ENCODE measurements at places on chromosomes 11 and 22.

- no peak for DNase-seq
Observed at GRCh38 chr11:117997823-117998579, 11.8 kb downstream of the IL10RA start.

GRCh38 chr11:116342148-116342547, 430.6 kb downstream of the BUD13 start:
- no peak for DNase-seq

DNA sequence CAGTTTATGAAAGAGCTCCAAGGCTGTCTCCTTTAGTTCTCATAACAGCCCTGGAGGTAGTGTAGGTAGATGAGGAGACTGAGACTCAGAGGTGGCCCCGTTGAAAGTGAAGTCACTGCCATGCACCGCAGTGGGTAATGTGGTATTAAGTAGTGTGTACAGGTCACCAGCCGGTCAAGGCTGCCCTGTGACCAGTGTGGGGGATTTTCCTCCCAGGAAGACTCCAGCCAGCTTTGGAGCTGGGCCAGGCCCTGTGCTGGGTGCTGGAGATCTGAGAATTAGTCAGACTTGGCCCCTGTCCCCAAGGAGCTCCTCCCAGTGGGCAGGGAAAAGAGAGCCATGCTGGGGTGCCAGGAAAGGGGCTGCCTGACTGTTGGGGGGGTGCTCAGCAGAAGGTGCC, 5.3 kb downstream of the OMP start:
- no peak for DNase-seq

DNA sequence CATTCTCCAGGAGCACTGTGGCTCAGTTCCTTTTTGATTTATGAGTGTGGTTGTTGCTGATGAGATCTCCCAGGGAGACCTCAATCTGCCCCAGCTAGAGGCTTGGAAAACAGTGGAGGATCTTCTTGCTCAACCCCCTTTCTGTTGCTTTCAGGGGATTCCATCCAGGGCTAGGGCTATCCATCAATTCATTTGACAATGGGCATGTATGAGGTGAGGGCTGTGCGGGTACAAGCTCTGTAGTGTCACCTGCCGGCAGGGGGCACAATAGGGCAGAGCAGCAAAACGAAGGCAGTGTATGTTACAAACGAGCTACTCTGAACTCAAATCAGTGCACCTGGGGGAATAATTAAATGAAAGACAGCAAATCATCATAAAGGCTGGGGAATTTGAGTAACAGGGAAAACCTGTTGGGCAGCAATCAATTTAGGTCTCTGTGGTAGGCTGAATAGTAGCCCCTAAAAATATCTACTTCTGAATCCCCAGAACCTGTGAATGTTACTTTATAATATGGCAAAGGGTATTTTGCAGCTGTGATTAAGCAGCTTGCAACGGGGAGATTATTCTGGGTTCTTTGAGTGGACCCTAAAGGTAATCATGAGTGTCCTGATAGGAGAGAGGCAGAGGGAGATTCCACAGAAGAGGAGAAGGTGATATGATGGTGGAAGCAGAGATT, 170.3 kb upstream of the ZBED5 start:
- DNase-seq, result peak; percentile 63

- no peak for DNase-seq
Observed at GRCh38 chr11:97557399-97557798, 1167.6 kb downstream of the JRKL start.

DNA sequence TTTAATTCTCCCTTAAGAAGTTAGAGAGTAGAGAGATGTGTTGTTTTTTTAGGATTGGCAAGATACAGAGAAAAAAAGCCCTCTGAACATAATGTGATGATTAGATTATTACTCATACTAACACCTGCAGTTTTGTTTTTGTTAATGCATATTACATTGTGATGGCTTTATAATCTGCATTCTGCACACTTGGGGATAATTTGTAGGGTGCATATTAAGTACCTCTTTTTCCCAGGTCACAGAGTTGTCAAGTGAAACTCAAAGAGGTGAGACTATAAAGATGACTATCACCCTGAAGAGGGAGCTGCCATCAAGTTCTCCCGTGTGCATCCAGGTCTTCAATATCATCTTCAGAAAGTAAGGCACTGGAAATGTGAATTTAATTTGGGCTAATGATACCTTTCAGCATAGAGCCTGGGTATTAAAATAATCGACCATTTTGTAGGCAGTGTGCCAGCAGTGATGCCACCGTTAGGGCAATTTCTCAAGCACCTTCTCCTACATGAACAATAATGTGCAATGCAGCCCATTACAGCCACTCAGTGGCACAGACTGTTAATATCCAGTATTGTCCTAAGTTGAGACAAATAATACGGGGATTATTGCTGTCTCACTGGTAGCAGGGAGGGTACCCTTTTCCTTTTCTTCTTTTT, 16.2 kb downstream of the PIWIL4 start:
- DNase-seq, result no peak

DNA sequence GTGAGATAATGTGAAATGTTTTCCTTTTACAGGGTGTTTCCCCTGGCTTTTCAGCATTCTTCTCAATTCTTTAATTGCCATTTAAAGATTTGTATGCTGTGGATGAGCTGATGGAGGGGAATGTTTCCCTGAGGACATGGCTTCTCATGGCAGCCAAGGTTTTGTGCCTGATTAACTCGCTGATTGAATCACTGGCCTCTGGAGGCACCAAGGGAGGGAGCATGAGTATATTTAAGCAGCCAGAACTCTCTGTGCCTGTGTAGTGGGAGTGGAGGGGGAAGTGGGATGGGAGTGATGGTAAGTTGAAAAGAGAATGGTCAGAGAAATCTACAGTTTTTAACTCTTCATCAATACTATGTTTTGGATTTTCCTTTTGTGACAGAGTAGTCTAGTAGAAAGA, 88.7 kb downstream of the STIM1 start:
- DNase-seq, result no peak

- no peak for DNase-seq
Observed at GRCh38 chr22:22113701-22114100, 130.9 kb upstream of the VPREB1 start.

- DNase-seq, result no peak
Observed at GRCh38 chr11:2951231-2952110, 22.3 kb upstream of the PHLDA2 start.

GRCh38 chr11:134658481-134659225, 246.6 kb upstream of the B3GAT1 start:
- no peak for DNase-seq

DNA sequence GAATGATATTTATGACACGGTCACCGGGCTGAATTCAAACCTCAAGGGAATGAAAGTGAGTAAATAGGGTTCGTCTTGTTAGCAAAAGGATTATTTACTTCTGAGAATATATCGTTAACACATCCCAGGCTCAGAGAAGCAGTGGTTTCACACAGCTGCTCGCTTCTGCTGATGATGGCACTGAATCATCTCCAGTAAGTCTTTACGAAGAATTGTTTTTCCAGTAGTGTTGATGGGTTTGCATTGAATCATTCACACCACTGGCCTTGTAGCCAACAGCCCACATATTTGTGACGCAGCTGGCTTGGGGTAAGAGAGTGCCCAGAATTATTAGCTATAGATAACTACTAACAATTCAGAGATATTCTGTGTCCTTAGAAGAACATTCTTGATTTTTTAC, 236.3 kb downstream of the CADM1 start:
- no peak for DNase-seq

DNA sequence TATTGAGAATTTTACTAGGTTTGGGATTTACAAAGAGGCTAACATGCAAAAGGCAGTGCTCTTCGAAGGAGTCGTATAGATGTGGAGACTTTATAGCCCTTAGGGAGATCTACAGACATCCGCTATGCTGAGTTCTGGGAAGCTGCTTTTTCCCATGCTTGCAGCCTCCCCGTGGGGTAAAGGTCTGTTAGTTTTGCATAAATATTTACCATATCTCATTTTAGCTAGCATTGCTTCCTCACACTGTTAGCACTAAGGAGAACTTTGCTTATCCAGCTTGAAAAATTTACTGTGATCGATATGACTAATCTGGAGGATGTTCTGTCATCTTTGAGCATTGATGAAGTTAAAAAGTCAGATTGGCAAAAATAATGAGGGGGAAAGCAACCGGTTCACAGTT, 18.6 kb downstream of the ARHGEF12 start:
- DNase-seq, result no peak

- no peak for DNase-seq
Observed at GRCh38 chr11:86941871-86942599, 13.2 kb downstream of the FZD4 start.

DNA sequence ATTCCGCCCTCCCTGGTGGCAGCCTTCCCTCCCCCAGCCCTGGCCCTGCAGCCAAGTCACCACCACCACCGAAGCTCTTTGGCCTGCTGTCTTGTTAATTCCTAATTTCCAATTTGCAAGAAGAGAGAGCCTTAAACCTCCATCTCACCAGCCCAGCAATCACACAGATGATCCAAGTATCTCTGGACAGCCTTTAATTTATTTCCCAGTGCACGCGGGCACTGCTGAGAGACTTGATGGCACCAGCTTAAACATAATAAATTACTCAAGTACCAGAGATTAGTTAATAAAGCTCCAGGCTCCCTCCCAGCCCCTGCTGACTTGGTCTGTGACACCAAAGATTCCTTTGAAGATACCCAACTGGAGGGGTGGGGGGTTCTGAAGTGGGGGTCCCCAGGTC, 494.7 kb downstream of the BUD13 start:
- DNase-seq, result no peak

DNA sequence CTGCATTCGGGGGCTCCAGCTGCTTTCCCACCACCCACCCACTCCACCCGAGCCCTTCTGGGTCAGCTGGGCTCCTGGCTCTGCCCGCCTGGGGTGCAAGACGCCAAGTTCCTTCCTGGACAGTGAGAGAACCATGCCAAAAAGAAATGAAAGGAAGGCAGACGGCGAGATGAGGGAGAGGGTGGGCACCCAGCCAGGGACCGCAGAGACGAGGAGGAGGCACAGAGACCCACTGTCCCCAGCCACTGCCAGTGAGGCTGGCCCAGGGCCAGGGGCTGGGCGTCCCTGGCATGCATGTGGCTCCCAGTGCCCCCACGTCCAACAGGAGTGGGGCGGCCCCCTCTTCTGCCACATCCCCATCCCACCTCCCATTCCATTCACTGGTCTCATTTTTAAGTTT, 10.8 kb upstream of the CD81 start:
- DNase-seq, result no peak

GRCh38 chr11:20631519-20632168, 32.2 kb downstream of the SLC6A5 start:
- DNase-seq, result no peak

- DNase-seq, result no peak
Observed at GRCh38 chr11:12354750-12355545, 22.4 kb upstream of the PARVA start.

- DNase-seq, result no peak
Observed at GRCh38 chr11:87966216-87966615, 209.0 kb downstream of the RAB38 start.

Data from stimulated activated CD4-positive, alpha-beta T cell treated with anti-CD3 and anti-CD28 coated beads, Interleukin-2, amount 100 ng/mL, for 4 hours (primary cell).